ENCODE measurements at places on chromosomes 7 and 10.

DNA sequence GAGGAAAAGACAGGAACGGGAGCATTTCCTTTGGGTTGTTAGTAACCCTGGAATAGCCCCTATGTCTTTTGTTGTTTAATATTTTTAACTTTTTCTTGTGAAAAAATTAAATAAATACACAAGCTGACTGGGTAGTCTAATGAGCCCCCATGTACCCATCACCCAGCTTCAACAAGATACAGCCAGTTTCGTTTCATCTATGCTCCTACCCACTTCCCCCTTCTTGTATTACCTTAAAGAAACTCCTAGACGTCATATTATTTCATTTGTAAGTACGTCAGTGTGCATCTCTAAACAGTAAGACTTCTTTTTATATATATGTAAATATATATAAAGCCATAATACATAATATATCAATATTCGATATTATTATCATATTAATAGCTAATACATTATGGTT lies 42.8 kb upstream of the NUB1 start:
- no peak for DNase-seq

GRCh38 chr10:114905450-114905849 lies 32.5 kb upstream of the TRUB1 start:
- no peak for DNase-seq

DNA sequence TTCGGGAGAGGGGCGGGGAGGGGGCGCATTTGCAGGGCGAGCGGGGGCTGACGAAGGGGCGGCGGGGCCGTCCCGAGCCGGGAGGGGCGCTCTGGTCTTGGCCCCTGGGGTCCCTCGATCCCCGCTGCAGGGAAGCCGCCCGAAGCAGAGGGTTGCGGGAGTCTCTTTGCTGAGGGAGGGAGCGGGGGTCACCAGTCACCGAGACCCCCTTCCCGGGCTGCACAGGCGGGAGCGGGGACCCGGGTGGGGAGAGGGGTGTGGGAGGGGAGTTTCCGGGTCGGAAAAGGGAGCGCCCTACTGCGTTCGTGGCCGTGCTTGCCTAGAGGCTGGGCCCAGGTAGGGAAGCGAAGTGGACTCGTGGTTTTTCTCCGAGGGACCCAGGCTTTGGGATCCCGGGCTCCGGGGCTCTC lies 422 bp downstream of the AP1S1 start:
- DNase-seq, result no peak

DNA sequence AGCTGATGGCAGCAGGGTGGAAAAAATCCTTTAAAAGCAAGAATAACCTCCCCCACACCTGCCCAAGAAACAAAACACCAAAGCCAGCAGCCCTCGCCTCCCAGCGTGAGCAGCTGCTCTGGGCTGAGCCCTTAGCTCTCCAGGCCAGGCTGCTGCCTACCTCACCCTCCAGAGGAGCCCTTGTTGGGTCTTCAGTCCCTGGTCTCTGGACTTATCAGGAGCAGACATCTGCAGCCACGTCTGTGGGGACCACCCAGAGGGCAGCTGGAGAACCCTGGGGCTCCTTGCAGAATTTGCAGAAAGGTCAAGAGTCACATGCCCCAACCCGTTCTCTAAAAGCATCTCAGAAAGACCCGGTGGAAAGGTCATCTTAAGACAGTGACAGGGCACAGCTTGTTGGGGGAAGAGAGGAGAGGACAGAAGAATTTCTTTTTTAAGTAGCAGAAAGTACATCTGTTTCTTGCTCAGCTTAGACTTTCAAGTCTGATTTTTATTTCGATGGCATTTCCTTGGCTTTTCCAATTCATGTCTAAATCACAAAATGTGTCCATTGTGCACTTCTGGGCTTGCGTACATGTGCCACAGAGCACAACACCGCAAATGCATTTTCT lies 425.7 kb upstream of the NFE2L3 start:
- peak; percentile 52 for DNase-seq

GRCh38 chr10:61391281-61391680 lies 61.9 kb downstream of the TMEM26 start:
- no peak for DNase-seq

- DNase-seq, result no peak
Measured at GRCh38 chr7:104225451-104225850, 17.6 kb upstream of the ORC5 start.

GRCh38 chr10:43134126-43134905 lies 3.9 kb upstream of the CSGALNACT2 start:
- DNase-seq, result no peak

GRCh38 chr10:944034-944831 lies 12.7 kb upstream of the LARP4B start:
- peak; percentile 3 for DNase-seq
